ENCODE measurements at places on chromosomes 7 and 10.

GRCh38 chr10:54133203-54133602 lies 667.8 kb downstream of the PCDH15 start:
- H3K36me3 ChIP-seq: no peaks in the 10 kb centered on the region
- no peaks in the 10 kb centered on the region for H3K4me1 ChIP-seq
- H3K27ac ChIP-seq: no peak overlapping the region
- DNase-seq: no peak
- H3K4me3 ChIP-seq: no peak overlapping the region

DNA sequence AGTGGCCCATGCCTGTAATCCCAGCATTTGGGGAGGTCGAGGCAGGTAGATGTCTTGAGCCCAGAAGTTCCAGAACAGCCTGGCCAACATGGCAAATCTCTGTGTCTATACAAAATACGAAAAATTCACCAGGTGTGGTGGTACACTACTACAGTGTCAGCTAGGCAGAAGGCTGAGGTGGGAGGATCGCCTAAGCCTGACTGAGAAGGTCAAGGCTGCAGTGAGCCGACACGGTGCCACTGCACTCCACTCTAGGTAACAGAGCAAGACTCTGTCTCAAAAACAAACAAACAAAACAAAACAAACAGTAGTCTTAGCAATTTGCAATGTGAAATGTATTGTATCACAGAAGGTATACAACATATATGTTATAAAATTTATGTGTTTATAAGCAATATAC lies 348.0 kb downstream of the SEMA3D start:
- H3K4me3 ChIP-seq: no peak overlapping the region
- no peak for DNase-seq
- no peak overlapping the region for H3K27ac ChIP-seq
- no peaks in the 10 kb centered on the region for H3K36me3 ChIP-seq
- no peaks in the 10 kb centered on the region for H3K27me3 ChIP-seq

DNA sequence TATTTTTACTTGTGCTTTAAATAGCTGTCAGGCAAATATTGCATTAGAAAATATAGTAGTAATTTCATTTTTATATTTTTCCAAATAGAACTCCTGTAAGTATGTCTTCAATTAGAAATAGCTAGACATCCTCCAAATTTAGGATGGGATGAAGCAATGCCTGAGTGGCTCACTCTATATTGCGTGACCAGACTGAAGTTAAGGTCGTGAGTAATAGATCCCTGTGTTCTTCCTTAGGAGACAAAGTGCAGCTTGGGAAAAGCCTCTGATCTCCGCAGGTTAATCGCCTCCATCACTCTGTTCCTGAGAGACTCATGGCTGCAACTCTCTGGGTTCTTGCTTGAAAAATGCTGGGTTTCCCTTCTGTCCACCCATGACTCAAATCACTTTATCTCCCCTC lies 484.8 kb upstream of the ANKRD30A start:
- no peaks in the 10 kb centered on the region for H3K4me1 ChIP-seq
- H3K27ac ChIP-seq: no peak overlapping the region
- no peaks in the 10 kb centered on the region for H3K36me3 ChIP-seq
- DNase-seq: no peak
- H3K27me3 ChIP-seq: no peaks in the 10 kb centered on the region

DNA sequence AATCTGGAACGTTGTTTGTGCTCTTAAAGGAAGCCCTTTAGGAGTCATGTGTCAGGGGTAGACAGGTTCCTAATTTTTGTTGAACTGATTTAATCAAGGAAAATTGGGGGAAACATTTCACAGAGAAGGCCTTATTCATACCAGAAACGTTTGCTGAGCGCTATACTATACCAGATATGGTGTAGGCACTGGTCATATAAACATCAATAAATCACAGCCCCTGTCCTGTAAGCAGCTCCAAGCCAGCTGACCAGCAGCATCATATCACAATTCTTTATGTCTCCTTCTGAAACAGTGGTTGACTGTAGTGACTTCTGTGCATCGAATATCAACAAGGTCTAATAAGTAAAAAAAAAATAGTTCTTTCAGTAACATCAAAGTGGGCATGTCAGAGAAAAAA lies 1.1 kb downstream of the TMEM178B start:
- no peak overlapping the region for H3K27ac ChIP-seq
- no peaks in the 10 kb centered on the region for H3K27me3 ChIP-seq
- H3K4me1 ChIP-seq: peaks cover 39% of the 10 kb centered on the region
- no peak overlapping the region for H3K4me3 ChIP-seq
- no peaks in the 10 kb centered on the region for H3K36me3 ChIP-seq
- DNase-seq: no peak

GRCh38 chr7:43891069-43891955 lies 15.1 kb downstream of the URGCP start:
- H3K4me3 ChIP-seq: no peak overlapping the region
- H3K36me3 ChIP-seq: no peaks in the 10 kb centered on the region
- peaks cover 28% of the 10 kb centered on the region for H3K4me1 ChIP-seq
- no peaks in the 10 kb centered on the region for H3K27me3 ChIP-seq

DNA sequence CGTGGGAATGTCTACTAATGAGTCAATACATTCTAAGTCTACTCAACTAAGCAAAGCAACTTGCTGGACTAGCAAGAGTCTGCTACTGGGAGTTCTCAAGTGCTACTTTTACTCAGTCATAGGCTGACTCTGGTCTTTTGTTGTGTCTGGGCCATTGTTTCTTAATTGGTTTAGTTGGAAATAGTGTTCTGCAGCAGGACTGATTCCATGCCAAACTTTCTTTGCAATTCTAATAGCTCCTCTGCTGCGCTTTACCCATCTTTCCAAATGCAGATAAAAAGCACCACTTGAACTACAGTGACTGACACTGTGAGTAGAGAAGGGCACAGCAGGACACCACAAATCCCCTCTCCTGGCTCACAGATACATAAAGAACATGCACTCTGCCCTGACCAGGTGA lies 125.7 kb downstream of the CD36 start:
- no peak overlapping the region for H3K27ac ChIP-seq
- no peak for DNase-seq
- no peak overlapping the region for H3K4me3 ChIP-seq

- no peaks in the 10 kb centered on the region for H3K27me3 ChIP-seq
- no peak overlapping the region for H3K27ac ChIP-seq
- no peaks in the 10 kb centered on the region for H3K36me3 ChIP-seq
- DNase-seq: no peak
Observed at GRCh38 chr7:36430186-36430585, 40.5 kb downstream of the ANLN start.

DNA sequence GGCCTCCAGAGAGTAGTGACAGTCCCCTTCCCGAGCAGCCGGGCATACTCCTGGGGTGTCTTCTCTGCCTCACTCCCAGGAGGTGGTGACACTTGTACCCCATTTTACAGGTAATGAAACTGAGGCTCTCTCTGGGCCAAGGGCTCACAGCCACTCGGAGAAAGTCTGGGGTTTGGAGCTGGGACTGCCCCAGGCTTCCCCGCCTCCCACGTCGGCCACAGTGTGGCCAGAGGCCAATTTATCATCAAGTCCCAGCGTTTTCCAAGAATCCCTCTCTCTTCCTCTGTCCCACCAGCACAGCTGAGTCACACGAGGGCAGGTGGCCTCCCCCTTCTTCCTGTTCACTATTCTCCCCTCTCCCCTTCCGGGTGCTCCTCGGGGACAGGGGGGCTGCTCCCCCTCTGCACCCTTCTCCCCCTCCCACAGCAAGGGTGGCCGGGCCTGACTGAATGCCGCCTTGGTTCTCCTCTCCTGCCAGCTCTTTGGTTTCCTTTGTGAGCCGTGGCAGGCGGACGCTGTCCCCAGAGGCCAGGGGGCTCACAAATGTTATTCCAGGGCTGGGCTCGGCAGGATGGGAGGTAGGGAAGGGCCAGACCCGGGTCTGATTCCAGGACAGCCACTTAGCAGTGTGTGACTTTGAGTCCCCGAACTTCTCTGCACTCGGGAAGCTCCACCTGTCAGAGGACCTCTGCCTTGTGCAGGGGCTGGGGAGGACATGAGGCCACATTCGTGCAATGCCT lies 17.7 kb downstream of the CLIP2 start:
- peak overlapping the region; percentile 73 for H3K27ac ChIP-seq
- H3K36me3 ChIP-seq: no peaks in the 10 kb centered on the region
- H3K4me3 ChIP-seq: no peak overlapping the region
- peaks cover 32% of the 10 kb centered on the region for H3K4me1 ChIP-seq
- peak; percentile 37 for DNase-seq

DNA sequence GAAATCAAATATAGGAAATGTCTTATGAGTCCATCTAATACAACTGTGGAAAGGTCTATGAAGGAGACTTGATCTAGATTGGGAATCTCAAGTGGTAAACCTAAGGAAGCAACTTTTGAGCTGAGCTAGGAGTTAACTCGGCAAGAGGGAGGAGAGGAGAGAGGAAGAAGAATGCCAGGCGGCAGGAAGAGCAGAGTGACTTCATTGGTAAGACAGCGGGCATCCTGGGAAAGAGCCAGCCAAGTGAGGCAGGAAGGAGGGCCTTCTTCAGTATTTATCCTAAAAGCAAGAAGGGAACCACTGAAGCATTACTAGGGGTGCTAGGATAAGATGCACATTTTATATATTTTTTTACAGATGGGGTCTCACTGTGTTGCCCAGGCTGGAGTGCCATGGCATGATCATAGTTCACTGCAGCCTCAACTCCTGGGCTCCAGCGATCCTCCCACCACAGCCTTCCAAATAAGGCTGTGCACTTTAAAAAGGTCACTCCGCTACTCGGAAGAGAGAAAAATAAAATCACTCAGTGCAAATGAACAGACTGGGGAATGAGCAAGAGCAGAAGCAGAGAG lies 2.0 kb downstream of the BCL7B start:
- H3K4me3 ChIP-seq: no peak overlapping the region
- H3K4me1 ChIP-seq: peaks cover 27% of the 10 kb centered on the region
- H3K36me3 ChIP-seq: peaks cover 8% of the 10 kb centered on the region
- DNase-seq: no peak

- peak; percentile 84 for DNase-seq
- H3K27me3 ChIP-seq: peaks cover 3% of the 10 kb centered on the region
- H3K27ac ChIP-seq: no peak within 1 kb of the TSS
- H3K36me3 ChIP-seq: no peaks in the 10 kb centered on the region
- no peak within 1 kb of the TSS for H3K4me3 ChIP-seq
Observed at GRCh38 chr7:76201732-76202665, at the start of gene SRRM3. Gene SRRM3 (plus strand): TSS chr7:76201896. CDS start chr7:76235067, 33,171 bp downstream.

DNA sequence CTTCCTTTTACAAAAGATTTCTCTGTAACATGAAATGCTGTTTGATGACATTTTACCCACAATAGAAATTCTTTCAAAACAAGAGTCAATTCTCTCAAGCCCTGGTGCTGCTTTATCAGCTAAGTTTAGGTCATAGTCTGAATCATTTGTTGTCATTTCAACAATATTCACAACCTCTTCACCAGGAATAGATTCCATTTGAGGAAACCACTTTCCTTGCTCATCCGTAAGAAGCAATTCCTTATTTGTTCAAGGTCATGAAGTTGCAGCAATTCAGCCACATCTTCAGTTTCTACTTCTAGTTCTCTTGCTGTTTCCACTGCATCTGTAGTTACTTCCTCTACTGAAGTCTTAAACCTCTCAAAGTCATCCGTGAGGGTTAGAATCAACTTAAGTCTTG lies 315.3 kb downstream of the TYW1 start:
- no peak for DNase-seq
- H3K27me3 ChIP-seq: no peaks in the 10 kb centered on the region
- H3K27ac ChIP-seq: no peak overlapping the region
- H3K36me3 ChIP-seq: peaks cover 13% of the 10 kb centered on the region
- H3K4me3 ChIP-seq: no peak overlapping the region
- no peaks in the 10 kb centered on the region for H3K4me1 ChIP-seq

DNA sequence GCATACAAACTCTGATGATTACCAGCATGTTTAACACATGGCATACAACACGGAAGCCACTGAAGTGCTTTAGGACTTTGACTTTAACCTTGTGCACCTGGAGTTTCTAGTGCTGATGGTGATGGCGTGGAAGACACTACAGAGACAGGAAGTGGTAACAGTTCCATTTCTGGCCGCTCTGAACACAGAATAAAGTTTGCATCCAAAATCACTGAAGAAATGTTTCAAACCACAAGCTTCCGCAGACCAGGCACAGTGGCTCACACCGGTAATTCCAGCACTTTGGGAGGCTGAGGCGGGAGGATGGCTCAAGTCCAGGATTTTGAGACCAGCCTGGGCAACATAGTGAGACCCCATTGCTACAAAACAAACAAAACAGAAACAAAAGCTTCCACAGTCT lies 40.3 kb upstream of the TNPO3 start:
- DNase-seq: no peak
- no peaks in the 10 kb centered on the region for H3K36me3 ChIP-seq
- peaks cover 10% of the 10 kb centered on the region for H3K4me1 ChIP-seq
- no peak overlapping the region for H3K27ac ChIP-seq

DNA sequence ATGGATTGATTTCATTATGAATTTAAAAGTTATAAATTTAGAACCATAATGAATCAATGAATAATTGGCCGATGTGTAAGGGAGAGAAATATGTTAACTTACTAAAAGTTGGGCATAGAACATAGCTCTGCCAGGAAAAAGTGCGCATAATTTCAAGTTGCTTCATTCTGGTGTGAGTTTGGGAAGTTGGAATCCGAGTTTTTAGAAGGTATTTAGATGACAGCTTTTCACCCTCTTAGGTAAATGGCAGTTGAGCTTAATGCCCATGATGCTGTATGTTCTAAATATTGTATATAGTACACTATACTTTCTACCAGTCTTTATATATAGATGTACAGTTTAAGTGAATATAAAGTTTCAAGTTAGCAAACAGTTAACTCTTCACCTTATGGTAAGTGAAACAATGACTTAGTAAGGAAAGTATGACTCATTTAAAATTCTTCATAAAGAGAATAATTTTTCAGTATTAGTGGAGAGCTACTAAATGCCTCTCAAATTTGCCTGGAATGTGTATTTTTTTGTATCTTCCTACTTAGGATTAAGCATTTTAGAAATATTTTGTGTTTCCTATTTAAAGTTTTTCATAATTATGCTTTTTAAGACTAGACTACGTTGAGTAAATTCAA lies 1.6 kb downstream of the C1GALT1 start:
- DNase-seq: no peak
- H3K4me1 ChIP-seq: peaks cover 21% of the 10 kb centered on the region
- no peaks in the 10 kb centered on the region for H3K36me3 ChIP-seq
- H3K4me3 ChIP-seq: peak overlapping the region; percentile 31

- no peaks in the 10 kb centered on the region for H3K36me3 ChIP-seq
- peaks cover 41% of the 10 kb centered on the region for H3K4me1 ChIP-seq
- H3K4me3 ChIP-seq: no peak overlapping the region
- no peaks in the 10 kb centered on the region for H3K27me3 ChIP-seq
Observed at GRCh38 chr10:4983615-4984216, 19.9 kb downstream of the AKR1C2 start.

- no peak overlapping the region for H3K4me3 ChIP-seq
- H3K27ac ChIP-seq: no peak overlapping the region
- H3K27me3 ChIP-seq: no peaks in the 10 kb centered on the region
- no peaks in the 10 kb centered on the region for H3K4me1 ChIP-seq
- no peaks in the 10 kb centered on the region for H3K36me3 ChIP-seq
Observed at GRCh38 chr7:37191797-37192196, 256.9 kb downstream of the ELMO1 start.

DNA sequence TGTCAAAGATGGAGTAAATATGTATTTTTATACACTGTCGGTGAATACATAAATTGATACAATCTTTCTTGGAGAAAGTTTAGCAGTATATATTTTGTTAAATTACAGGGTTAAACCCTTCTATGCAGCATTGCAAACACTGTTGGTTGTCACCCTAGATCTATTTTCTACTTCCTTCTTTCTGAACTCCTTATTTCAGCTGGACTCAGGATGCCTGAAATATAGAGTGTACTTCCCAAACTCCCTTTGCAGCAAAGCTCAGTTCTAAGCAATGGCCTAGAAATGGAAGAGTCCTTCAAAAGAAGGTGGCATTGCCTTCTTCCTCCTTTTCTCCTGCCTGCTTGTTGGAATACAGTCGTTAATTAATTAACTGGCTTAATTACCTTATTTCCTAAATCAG lies 20.6 kb downstream of the CUBN start:
- no peak overlapping the region for H3K4me3 ChIP-seq
- DNase-seq: no peak
- no peaks in the 10 kb centered on the region for H3K4me1 ChIP-seq
- no peak overlapping the region for H3K27ac ChIP-seq
- H3K27me3 ChIP-seq: no peaks in the 10 kb centered on the region
- H3K36me3 ChIP-seq: no peaks in the 10 kb centered on the region

Data from body of pancreas (tissue), 4 donors.